Stimulated activated CD4-positive, alpha-beta T cell treated with anti-CD3 and anti-CD28 coated beads, Interleukin-12 subunit alpha, Interleukin-12 subunit beta, amount 100 ng/mL, for 4 hours (primary cell): ENCODE measurements at places on chromosomes 7 and 10.

- DNase-seq: no peak
Observed at GRCh38 chr7:17408904-17409290, 110.4 kb downstream of the AHR start.

DNA sequence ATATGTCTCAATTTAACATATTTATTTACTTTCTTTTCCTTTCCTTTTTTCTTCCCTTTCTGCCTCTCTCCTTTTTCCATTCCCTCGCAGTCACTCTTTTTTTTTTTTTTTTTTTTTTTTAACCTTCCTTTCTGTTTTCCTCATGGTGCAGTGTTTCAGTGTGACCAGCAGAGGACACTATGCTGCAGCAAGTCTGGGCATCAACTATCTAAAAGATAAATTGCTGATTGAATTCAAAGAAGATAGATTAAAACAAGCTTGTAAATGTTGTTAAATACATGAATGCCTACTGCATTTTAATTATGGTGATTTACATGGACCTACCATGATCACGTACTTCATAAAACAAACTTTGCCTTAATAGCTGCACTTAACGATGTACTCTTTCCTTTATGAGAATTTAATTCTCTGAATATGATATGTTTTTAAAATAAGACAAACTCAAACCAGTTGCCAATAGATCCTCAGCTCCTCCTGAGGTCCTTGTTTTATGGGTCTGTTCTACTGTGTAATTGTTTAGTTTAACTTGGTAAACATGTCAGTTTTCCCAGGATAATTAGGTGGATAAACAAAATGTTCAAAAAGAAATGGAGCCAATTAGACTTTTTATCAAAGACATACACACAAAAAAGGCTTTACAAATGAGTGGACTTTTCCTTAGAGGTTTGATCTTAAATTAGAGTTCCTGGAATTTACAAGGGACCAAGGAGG lies 101.0 kb upstream of the AGR3 start:
- peak; percentile 11 for DNase-seq

GRCh38 chr7:45564886-45565455 lies 9.2 kb upstream of the ADCY1 start:
- DNase-seq: no peak

DNA sequence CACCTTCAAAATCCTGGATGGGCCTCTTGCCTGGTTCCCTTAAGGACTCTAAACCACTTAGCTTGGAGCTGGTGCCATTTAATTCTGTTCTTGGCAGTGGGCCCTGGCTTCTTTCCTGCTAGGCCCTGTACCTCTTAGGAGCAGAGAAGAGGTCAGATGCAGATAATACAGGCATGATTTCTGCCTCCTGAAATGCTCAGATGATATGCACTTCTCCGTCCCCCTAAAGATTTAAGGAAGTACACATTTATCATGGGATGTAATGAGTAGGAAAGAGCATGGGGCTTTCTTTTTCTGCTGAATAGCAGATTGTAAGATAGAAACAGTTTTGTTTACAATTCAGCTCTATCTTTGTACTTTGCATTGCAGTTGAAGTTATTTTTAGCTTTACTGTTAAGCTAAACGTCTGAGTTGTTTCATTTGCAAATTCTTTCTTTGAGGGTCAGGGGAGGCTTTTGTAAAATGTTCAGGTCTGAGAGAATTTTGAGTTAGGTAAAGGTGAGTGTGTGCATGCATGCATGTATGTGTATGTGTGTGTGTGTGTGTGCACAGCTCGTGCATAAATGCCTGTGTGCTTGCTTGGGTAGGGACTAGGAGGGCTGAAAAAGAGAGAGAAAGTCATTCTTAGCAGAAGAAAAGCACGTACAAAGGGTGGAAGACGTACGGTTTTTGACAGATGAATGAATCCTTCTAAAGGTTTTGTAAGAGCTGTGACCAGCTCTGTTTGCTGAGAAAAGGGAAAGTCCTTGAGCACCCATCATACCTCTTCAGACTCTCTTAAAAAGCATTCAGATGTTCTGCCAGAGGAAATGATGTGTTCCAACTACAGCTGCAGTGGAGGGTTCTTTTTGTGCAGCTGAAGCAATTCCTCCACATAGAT lies 364.2 kb downstream of the AUTS2 start:
- DNase-seq: no peak

DNA sequence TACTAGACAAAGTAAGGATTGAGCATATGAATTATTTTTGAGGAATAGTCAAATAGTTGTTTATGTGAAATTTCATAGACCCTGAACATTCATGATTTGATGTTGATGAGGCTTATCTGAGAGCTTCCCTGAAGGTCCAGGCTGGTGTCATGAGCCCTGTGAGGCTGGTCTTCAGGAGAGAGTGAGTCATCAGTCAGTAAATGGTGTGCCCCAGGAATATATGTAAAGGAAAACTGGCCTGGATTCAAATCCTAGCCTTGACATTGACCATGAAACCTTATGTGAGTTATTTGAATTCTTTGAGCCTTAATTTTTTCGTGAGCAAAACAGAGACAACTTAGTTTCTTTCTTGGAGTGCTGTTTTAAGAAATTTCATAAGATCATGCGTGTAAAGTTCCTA lies 6.2 kb downstream of the TMEM236 start:
- no peak for DNase-seq

GRCh38 chr7:106421181-106421762 lies 136.5 kb upstream of the NAMPT start:
- DNase-seq: no peak

GRCh38 chr7:157570531-157571200 lies 233.9 kb downstream of the DNAJB6 start:
- DNase-seq: no peak

DNA sequence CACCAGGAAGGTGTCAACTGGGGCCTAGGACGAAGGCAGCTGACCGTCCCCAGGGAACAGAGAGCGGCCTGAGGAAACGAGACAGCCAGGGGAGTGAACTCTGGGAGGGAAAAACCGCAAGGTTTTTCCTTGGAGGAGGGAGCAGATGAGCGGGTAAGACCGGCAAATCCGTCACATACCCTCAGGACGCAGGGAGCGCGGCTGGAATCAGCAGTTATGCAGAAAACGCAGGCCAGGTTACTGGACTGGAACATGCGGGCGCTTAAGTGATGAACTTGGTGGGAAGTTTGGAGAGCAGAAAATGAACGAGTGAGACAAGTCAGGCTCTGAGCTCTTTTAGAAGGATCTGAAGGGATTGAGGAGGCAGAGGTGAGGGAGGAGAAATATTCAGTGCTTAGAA lies 76.7 kb downstream of the BMS1 start:
- no peak for DNase-seq

DNA sequence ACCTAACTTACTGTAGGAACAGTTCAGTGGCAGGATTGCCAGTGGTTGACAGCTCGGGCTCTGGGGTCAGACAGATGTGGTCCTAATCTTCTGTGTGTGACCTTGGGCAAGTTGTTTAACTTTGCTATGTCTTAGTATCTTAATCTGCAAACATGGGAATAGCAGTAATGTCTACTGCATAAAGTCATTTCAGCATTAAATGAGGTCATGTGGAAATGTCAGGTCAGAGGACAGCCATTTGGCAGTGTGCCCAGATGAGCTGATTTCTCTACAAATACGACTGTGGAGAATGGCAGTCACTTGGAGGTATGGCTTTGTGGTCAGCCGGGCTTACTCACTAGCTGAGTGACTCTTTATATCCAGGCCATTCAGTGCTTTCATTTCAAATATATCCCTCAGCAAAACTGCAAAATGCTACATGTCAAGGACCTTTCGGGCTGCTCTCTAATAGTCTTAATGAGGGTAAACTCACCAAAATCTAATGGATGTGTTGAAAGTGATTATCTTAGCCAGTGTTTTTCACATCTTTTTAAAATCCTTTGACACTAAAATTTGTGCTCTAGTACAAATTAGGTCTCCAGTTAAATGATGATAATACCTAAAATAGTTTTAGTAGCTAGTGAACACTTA lies 171.4 kb downstream of the ST7 start:
- peak; percentile 21 for DNase-seq

DNA sequence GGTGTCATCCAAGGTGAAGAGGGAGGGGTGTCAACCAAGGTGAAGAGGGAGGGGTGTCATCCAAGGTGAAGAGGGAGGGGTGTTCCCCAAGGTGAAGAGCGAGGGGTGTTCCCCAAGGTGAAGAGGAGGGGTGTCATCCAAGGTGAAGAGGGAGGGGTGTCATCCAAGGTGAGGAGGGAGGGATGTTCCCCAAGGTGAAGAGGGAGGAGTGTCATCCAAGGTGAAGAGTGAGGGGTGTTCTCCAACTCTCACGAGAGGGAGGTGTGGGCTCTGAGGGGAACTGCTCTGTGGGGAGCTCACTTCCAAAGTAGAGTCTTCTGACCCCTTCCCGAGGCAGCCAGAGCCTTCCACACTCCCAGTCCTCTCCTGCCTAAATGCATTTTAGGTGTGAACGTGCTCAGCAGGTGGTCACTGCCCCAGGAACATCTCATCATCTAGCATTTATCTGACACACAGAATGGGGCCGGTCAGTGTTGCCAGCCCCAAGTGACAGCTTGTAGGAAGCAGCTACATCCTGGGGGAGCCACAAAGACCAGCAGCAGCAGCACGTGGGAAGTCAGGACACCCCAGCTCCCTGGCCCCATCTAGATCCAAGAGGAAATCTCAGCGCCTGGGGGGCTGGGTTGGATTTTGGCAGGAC lies 323.8 kb downstream of the GLRX3 start:
- no peak for DNase-seq

DNA sequence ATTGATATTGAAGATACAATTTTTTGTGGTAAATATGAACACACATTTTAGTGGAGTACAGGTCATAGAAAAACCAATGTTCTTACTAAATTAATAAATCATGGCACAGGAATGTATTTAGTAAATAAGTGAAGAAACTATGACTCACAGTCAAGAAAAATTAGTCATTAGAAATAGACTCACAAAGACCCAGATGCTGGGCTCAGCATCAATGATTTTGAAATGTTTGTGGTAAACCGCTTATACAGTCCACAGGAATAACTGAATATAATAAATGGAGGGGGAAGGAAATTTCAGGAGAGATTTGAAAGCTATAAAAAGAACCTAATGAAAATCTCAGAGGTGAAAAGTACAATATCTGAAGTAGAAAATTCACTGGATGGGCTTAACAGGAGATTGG lies 138.3 kb upstream of the ADCY1 start:
- no peak for DNase-seq

DNA sequence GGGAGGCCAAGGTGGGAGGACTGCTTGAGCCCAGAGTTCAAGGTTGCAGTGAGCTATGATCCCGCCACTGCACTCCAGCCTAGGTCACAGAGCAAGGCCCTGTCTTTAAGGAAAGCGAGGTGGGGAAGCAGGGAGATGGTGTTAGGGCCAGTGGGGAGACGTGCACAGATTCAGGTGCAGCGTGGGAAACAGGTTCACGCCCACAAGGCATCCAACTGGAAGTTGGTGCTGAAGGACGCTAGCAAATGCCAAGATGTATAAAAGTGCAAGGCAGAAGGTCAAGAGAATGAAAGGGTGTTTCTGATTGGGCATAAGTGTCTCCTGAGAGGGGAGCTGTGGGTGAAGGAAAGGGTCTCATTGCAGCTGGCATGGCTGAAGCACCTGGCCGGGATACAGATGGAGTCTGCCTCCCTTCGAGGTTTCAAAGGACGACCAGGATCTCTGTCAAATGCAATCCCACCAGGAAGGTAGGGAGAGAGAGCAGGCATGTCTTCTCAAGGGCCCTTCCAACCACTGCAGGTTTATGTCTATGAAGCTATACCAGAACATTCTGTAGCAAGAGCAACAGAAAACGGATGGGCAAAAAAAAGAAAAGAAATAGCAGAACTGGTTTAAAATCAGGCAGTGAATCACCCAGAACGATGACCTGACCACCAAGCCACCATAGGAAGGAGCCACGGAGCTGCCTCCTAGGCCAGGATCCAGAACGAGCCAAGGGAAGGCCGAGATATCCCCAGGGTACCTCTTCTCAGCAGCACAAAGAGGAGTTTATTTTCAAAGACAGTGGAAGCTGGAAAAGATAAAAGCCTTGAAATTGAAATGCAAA lies 43.2 kb downstream of the GSDME start:
- DNase-seq: no peak

DNA sequence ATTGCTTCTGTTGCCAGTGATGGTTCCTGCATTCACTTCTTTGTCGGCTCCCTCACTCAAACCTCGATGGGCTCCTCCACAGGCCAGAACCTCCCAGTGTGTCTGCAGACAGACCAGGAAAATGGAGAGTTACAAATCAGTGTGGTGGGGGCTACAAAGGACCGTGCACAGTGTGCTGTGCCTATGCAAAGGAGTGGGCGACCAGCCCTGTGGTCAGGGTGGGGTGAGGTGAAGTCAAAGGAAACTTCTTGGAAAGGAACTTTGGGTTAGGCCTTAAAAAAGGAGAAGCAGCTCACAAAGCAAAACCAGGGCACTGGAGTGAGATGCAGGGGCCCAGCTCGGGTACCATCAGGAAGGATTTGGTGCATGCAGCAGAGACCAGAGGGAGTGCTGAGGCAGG lies 304.3 kb upstream of the ZMIZ1 start:
- no peak for DNase-seq

DNA sequence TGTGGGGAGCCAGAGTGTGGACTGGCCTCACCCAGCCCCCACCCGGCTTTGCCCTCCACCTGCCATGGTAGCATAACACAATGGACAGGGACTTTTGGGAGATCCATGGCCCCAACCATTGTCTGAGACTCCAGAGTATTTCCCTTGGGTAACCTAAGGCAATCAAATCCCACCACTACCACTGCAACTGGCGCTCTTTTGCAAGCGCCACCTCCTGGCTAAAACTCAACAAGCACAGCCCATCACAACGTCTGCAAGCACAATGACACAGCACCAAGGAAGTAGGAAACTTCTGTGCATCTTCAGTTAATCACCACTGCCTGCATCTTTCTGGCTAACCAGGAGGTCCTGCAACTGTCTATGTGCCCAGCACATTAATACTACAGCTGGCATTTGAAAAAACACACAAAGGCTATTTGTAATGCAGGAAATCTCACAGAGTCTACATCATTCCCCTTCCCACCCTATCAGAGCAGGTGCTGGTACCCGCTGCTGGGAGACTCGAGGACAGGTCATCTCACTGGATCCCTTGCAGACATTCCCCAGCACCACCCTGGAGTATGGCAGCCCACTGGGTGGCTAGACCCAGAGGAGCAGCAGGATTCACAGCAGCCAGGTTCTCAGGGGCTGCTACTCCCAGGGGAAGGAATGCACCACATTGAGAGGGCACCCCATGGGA lies 27.7 kb downstream of the ANKRD26 start:
- DNase-seq: no peak

DNA sequence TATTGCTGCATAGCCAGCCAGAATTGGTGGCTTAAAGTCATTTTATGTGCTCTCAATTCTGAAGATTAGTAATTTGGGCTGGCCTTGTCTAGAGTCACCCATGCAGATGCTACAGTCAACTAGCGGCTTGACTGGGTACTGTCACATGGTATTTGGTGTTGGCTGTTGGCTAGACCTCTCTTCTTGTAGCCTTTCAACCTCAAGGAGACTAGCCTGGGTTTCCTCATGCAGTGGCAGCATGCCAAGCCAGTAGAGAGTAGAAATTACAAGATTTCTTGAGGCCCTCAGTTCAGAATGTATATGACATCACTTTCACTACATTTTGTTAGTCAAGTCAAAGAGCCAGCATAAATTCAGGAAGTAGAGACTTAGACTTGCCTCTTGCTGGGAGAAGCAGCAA lies 3.7 kb upstream of the ZNF800 start:
- no peak for DNase-seq

- DNase-seq: no peak
Observed at GRCh38 chr7:51321961-51322515, 5.4 kb upstream of the COBL start.

GRCh38 chr10:116408719-116409118 lies 18.9 kb upstream of the PNLIPRP3 start:
- no peak for DNase-seq
